ENCODE measurements at places on chromosomes 4 and X.

GRCh38 chrX:14718403-14718802, 154.5 kb downstream of the FANCB start:
- DNase-seq, result no peak

- DNase-seq, result no peak
Observed at GRCh38 chr4:183200453-183200852, 101.4 kb downstream of the WWC2 start.

DNA sequence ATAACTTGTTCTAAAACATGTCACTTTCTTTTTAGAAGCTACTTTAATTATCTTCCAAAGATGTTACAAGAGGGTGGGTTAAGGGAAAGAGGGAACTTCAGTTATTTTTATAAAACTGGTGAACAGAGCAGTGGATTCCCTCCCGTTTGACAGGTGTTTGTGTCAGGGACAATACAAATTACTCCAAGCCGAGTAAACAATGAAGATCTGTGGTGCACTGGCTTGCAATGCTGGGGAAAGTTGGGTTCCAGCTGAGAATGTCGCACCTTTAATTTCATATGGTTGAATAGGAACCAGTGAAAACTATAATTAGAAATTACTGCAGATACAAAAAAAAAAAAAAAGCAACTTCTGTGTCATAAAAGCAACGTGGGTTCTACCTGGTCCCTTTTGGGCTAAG, 98.6 kb upstream of the TTC29 start:
- no peak for DNase-seq

- DNase-seq, result no peak
Observed at GRCh38 chr4:109708990-109709389, 5.7 kb upstream of the CASP6 start.

- DNase-seq, result no peak
Observed at GRCh38 chr4:108685036-108685686, 34.8 kb downstream of the OSTC start.

DNA sequence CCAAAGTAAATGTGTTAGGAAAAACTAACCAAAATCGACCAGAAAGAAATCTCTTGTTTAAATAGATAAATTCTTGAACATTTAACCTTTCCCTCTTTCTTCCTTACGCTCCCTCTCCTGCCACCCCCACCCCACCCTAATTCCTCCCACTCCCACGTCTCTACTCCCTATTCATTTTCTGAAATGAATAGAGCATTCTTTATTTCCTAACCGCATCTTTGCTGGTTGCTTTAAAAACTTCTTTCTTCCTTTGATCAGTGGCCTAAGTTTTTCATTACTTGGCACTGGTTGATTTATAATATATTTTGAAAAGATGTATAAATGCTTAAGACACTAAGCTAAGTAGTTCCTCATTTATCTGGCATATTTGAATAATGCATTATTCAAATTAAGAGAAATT, 33.9 kb downstream of the BMPR1B start:
- no peak for DNase-seq

GRCh38 chr4:162782778-162783525, 383.7 kb downstream of the NAF1 start:
- no peak for DNase-seq

- no peak for DNase-seq
Observed at GRCh38 chr4:40750461-40751258, 905 bp downstream of the NSUN7 start.

DNA sequence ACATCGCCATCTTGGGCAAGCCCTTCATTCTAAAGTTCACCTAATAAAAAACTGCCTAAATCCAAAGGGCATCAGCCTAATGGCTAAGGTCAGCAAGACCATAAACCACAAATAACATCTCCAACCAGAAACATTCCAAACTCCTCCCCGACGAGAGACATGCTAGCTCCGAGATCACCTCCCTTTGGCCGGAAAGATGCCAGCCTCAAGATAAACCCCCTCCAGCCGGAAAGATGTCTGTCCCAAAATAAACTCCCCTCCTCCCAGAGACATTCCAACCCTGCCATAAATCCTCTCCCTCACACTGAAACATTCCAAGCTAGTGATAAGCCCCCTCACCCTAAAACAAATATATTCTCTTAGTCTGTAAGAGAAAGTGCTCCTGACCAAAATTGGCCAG, 13.3 kb upstream of the DYNLT3 start:
- DNase-seq, result no peak
